ENCODE measurements at places on chromosomes 7 and 10.
A peak's percentile ranks its signal among the peaks of the same experiment; 100 is the strongest.

GRCh38 chr10:59563531-59563930 is 146.1 kb downstream of the SLC16A9 start:
- no peak for DNase-seq

GRCh38 chr10:31340343-31340742 is 21.3 kb downstream of the ZEB1 start:
- no peak for DNase-seq

DNA sequence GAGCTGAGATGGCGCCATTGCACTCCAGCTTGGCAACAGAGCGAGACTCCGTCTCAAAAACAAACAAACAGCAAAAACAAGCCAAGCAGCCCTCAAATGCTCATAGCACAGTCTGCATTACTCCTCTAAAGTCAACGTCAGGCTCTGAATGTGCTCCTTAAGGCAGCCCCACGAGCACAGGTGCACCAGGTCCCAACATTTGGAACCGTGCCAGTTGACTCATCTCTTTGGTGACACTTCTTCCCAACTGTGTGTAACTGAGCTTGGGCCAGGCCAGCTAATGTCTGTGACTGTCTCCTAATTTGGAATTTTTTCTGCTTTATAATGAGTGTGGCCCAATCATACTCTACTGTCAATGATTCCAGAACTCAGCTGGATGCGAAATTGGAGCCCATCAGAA is 66.3 kb upstream of the EFCAB10 start:
- no peak for DNase-seq

GRCh38 chr10:10589540-10590303 is 427.9 kb upstream of the CELF2 start:
- DNase-seq = peak; percentile 80

DNA sequence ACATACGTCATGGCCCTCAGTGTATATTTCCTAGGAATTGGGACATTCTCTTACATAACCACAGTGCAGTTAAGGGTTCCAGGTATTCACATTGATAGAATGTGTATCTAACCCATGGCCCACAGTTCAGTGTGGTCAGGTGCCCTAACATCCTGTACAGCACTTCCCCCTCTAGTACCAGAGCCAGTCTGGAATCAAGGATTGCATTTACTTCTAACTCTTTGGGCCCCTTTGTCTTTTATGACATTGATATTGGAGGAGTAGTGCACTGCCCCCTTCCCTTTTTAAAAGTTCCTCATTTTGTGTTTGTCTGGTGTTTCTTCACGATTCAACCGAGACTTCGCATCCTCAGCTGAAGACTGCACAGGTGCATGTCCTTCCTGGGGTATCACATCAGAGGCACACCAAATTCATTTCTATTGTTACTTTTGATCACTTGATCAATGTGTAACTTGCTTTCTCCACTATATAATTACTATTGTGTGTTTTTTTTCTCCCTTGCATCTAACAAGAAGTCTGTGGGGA is 22.4 kb upstream of the NPFFR1 start:
- DNase-seq = no peak

DNA sequence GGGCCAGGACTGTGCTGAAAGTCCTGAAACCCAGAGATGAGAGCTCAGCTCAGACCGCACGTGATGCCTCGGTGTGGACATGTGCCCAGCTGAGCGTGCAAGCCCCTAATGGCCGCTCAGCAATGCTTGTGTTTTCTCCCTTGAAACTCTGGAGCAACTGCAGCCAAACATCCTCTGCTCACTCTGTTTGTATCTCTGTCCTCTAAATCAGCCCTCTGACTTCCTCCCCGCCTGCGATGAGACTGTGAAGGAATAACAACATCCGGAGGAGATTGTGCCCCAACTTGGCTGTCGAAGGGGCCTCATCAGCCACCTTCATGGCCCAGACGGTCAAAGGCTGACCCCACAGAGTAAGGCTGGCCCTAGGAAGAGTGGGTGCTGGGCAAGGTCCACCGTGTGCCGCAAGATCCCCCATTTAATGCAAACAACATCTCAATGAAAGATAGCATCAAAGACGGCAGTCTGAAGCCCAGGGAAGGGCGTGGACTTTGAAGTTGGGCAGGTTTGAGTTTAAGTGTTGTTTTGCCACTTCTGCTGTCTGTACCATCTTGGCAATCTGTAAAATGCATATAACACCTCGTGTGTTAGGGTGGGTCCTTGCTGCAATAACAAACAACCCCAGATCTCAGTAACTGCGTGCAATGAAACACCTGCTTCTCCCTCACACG is 39.9 kb downstream of the CALML3 start:
- DNase-seq = no peak

DNA sequence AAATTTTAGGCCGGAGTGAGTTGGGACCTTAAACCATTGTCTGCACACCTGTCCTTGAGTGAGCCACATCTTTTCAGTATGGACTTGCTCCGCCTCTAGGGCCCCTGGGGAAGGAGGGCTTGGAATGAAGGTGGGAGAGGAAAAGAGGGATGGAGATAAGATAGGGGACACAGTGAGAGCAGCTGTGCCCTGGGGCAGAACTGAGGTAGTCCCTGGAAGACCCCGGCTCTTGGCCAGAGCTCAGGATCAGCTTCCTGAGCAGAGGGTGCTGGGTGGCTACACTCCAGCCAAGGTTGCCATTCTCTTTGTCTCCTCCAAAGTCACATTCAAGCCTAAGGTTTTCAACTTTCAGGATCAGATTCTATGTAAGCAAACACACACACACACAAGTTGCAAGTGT is 82.0 kb downstream of the MKI67 start:
- no peak for DNase-seq

DNA sequence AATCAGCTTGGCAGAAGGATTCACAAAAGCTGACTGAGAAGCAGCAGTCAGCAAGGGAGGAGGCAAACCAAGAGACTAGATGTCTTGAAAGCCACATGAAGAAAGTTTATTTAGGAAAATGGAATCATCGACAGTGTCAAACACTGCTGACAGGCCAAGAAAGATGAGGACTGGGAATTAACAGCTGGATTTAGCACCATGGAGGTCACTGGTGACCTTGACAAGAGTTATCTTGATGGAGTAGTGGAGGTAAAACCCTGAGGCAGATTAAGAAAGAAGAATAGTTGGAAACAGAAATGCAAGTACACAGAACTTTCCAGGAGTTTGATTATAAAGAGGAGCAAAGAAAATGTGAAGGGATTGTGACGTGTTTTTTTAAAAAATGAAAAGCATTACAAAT is 51.5 kb downstream of the LMBR1 start:
- no peak for DNase-seq

Data from NCI-H226 (cell line).